Endothelial cell (in vitro differentiated cells): ENCODE measurements at places on chromosomes 5 and 9. TPM values are rescaled to one million over a fixed set of nuclear protein-coding genes. Genes with fewer than 3 reads are reported as not detected.
A peak's percentile ranks its signal among the peaks of the same experiment; 100 is the strongest.

Gene NUP155
- 34.0 TPM for total RNA-seq

GRCh38 chr5:168159425-168159824 is 132.0 kb upstream of the WWC1 start:
- peak; percentile 53 for DNase-seq

Gene ENTREP1
- total RNA-seq, result 11.8 TPM

DNA sequence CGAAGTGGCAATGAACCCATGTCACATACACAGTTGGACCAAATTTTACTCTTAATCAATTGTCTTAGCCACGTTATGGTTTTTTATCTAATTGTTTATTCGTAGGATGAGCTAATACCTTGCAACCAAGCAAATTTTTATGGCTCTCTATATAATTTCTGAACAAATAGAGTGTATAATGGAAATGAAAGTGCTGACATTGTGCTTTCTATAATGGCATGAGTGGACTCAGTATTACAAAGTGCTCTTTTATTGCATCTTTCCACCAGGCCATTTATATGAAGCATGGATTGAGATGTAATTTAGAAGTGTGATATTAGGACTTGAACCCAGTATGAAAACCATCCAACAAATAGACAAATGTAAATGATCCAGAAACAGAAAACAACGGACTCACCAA is 1096.0 kb downstream of the DTWD2 start:
- DNase-seq, result no peak

Gene ARL14EPL
- not detected for total RNA-seq

DNA sequence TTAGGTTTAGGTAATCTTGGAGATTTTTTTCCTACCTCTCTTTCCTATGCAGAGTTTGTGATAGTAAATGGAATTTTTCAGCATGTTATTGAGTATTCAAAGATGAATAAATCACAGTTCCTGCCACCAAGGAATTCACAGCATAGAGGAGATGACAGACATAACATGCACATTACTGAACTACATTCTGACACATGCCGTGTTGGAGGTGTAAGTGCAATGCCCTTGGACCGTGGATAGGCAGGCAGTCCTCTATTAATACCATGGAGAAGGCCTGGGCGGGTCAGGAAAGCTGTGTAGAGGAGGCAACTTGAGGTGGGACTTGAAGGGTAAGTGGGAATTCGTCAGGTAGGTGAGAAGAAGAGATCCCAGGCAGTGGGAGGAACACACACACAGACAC is 43.9 kb downstream of the MCCC2 start:
- no peak for DNase-seq

- no peak for DNase-seq
Measured at GRCh38 chr5:157106630-157107461, 2.0 kb downstream of the HAVCR2 start.

GRCh38 chr9:3909966-3910650 is 384.3 kb upstream of the RFX3 start:
- DNase-seq, result no peak

DNA sequence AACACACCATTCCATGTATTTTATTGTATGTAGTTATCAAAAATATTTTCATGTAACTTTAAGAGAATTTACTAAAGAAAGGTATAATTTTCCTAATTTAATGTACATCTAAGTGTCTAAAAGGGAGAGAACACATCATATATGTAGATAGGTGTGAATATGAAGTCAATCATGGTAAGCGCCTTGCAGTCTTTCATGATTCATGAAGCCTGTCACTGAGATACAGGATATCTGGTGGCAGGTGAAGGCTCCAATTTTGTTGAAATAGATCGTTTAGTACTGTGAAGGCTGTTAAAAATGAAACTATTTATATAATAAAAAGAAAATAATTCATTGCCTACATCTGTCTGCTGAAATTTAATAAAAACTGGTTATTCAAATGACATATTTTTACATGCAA is 15.5 kb upstream of the RGMB start:
- DNase-seq, result no peak

DNA sequence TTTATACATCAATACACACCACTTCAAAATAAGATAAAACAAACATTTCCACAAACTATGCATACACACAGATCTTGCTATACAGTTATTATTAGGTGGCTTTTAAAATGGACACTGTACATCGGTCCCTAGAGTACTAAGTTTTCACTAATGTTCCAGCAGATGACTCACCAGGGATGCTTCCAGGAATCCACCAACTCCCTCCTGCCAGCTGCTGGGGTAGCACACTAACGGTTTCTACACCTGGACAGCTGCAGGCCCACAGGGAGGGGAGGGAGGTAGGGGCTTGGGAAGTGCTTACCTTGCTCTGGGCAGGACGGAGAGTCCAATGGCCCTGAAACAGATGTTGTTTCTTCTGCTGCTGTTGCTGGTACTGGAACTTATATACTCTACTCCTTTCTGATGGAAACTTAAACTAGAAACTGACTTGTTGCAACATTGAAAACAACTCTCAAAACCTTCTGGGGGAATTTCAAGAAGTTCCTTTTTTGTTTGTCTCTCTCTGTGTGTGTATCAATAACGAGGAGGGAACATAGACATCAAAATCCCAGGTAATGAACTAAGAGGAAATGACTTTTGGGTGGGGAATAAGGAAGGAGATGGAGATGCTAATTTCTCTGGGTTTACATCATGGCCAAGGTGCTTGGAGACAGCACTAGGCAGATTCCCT is at the start of gene IL12B:
IL12B (minus strand) TSS at position 357 of the 670 bp plus-strand sequence. CDS start 3,705 bp downstream, outside the sequence.
- DNase-seq, result no peak

GRCh38 chr9:79902825-79903600 is 331.2 kb downstream of the TLE4 start:
- no peak for DNase-seq

Gene RELL2
- total RNA-seq, result 17.4 TPM

- DNase-seq, result no peak
Measured at GRCh38 chr9:92749934-92750315, 14.7 kb downstream of the BICD2 start.

DNA sequence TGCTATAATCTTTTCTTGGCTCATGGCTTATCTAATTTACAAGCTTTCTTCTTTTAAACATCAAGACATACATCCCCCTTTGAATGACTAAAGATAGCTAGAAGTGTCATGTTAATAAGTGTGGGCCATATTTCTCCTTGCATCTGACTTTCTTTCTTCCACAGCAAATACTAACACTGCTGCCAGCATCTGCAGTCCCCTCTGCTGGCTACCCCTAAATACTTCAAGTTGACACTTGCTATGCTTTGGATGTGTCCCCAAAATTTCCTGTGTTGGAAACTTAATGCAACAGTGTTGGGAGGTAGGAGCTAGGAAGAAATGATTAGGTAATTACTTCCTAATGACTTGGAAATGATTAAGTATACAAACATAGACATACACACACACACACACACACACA is 459.0 kb upstream of the ST8SIA4 start:
- no peak for DNase-seq

DNA sequence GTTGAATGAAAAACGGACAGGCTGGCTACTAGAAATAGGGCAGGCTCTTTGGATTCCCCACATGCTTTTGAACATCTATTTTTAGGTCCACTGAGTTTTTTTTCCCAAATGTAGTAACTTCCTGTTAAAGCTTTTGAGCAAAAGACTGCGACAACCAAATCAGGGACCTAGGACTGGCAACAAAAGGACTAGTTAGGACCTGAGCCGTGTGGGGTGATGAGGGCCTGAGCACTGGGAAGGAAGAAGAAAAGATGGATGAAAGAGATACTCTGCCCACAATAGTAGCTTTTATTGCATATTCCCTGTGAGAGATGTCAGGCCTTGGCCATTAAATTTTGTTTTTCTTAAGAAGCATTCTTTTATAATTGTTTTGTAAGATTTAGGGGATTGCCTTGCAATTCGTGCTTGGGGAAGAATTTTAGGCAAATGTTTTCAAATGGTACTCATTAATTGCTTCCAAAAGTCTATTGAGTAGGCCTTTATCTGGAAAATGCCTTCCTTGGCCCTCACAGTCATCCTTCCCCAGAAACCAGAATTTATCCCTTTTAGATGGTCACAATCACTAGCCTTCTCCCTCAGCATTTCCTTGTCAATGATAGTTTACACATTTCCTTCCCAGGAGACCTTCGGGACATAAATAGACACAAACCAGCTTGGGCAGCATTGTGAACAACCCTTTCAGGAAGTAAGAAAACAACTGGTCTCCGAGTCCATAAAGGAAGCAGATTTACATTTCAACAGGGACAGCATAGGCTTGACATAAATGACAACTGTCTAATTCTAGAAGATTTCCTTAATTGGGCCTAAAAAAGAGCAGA is 166.5 kb downstream of the RMI1 start:
- no peak for DNase-seq

GRCh38 chr9:132752877-132753592 is 82.8 kb downstream of the GTF3C4 start:
- no peak for DNase-seq

Gene MYO10
- 132 TPM for total RNA-seq

DNA sequence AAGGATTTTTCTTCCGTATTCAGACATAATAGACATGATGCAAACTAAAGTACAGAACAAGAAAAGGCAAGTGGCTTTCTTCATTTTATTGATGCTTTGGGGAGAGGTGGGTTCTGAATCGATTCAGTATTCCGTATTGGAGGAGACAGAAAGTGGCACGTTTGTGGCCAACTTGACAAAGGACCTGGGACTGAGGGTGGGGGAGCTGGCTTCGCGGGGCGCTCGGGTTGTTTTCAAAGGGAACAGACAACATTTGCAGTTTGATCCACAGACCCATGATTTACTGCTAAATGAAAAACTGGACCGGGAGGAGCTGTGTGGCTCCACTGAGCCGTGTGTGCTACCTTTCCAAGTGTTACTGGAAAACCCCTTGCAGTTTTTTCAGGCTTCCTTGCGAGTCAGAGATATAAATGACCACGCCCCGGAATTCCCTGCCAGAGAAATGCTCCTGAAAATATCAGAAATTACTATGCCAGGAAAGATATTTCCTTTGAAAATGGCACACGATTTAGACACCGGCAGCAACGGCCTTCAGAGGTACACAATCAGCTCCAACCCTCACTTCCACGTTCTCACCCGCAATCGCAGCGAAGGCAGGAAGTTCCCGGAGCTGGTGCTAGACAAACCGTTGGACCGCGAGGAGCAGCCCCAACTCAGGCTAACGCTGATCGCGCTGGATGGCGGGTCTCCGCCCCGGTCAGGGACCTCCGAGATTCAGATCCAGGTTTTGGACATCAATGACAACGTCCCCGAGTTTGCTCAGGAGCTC is 551 bp downstream of the PCDHB6 start:
- DNase-seq, result no peak

DNA sequence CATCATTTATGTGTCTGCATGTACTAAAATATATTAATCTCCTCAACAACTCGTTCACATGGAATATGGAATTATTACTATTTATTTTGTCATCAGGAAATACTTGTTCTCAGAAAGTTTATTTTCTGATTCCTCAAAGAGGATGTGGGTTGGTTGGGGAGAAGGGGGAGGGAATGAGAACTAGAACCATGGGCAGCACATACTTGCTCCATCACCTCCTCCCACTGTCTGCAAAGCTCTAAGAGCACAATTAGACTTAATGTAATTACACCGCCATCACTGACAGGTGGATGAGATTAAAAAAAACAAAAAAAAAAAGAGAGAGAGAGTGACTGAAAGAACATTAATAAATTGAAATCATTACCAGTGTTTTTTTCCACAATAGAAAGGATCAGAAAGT is 98.2 kb downstream of the OXCT1 start:
- DNase-seq, result no peak

- peak; percentile 62 for DNase-seq
Measured at GRCh38 chr5:127878174-127878750, 175.1 kb downstream of the CCDC192 start.

DNA sequence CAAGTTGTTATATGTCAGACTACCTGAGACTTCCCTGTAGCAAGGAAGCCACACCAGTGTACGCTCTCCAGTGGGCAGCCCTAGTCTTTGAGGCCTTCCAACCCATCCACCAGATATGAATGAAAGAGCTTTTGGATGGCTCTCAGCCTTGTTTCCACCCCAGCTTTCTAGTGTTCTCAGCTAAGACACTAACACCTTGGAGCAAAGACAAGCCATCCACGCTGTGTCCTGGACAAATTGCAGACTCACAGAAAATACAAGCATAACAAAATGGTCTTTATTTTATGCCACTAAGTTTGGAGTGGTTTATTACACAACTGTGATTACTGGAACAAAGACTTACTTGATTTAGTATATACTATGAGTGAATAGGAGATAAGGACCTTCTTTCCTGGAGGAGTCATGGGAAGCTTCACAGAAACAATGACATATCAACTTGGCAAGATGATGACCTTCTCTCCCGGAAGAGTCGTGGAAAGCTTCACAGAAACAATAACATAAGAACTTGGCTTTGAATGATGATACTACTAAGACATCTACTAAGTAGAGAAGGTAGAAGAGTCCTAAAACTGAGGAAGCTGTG is 134.0 kb upstream of the VCAN start:
- DNase-seq, result no peak

- no peak for DNase-seq
Measured at GRCh38 chr9:36902861-36903524, 131.1 kb downstream of the PAX5 start.

Gene SPINK7
- not detected for total RNA-seq

- no peak for DNase-seq
Measured at GRCh38 chr9:31519424-31519823, 865.0 kb upstream of the ACO1 start.

DNA sequence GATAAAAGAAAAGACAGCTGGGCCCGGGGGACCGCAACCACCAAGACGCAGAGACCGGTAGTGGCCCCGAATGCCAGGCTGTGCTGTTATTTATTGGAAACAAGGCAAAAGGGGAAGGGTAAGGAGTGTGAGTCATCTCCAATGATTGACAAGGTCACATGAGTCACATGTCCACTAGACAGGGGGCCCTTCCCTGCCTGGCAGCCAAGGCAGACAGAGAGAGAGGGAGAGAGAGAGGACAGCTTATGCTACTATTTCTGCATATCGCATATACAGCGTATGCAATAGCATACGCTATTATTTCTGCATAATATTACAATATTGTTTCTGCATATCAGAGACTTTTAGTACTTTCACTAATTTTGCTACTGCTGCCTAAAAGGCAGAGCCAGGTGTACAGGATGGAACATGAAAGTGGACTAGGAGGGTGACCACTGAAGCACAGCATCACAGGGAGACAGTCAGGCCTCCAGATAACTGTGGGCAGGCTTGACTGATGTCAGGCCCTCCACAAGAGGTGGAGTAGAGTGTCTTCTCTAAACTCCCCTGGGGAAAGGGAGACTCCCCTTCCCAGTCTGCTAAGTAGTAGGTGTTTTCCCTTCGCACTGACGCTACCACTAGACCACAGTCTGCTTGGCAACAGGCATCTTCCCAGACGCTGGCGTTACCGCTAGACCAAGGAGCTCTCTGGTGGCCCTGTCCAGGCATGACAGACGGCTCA is 50.3 kb downstream of the RFX3 start:
- no peak for DNase-seq

Gene SLC1A3
- total RNA-seq, result 4.0 TPM

- no peak for DNase-seq
Measured at GRCh38 chr9:94872891-94873511, 146.5 kb downstream of the AOPEP start.

DNA sequence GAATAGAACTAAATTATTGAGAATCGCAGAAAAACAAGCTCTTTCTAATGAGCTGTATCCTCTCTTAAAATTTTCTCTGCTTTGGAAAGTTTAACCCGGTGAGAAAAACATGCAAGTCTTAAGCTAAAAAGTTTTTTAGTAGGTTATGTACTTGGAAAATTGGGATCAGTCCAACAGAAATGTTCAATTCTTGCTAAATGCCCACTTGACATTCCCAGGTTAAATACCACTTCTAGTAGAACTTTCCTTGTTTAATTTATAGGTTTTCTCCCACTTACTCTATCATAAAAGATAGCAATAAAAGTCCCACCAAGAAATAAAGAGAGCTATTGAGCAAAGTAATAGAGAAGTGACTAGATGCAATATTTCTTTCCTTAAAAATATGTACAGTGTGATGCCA is 157.1 kb downstream of the CCDC192 start:
- DNase-seq, result no peak

Gene MZB1
- 0.38 TPM for total RNA-seq
